ENCODE measurements at places on chromosomes 6 and 20. TPM values are rescaled to one million over a fixed set of nuclear protein-coding genes. Genes with fewer than 3 reads are reported as not detected.

MDFI gene
- total RNA-seq, result not detected

ADGRF1 gene
- not detected for total RNA-seq

OR12D3 gene
- total RNA-seq, result not detected

FOXA2 gene
- not detected for total RNA-seq

OPN5 gene
- total RNA-seq, result not detected

HSPA1L gene
- 0.35 TPM for total RNA-seq

GSTA3 gene
- total RNA-seq, result not detected

ADAM33 gene
- total RNA-seq, result 19.6 TPM

MCCD1 gene
- total RNA-seq, result not detected

KCNK17 gene
- total RNA-seq, result not detected

MACROD2 gene
- not detected for total RNA-seq

E2F1 gene
- 7.5 TPM for total RNA-seq

TINAG gene
- not detected for total RNA-seq

SAMD3 gene
- total RNA-seq, result 0.89 TPM

RIPPLY2 gene
- total RNA-seq, result not detected

FAM83C gene
- not detected for total RNA-seq

LINC00237 gene
- total RNA-seq, result not detected

RNF182 gene
- 3.9 TPM for total RNA-seq

TTK gene
- total RNA-seq, result 20.5 TPM

SYNGAP1 gene
- total RNA-seq, result 4.3 TPM

PDCD2 gene
- 99.1 TPM for total RNA-seq

DST gene
- total RNA-seq, result 127 TPM

PROKR2 gene
- not detected for total RNA-seq

KCNK16 gene
- total RNA-seq, result not detected

DLK2 gene
- 0.86 TPM for total RNA-seq

LCA5 gene
- 4.1 TPM for total RNA-seq

NKX2-2 gene
- not detected for total RNA-seq

GZF1 gene
- 7.8 TPM for total RNA-seq

GFOD1 gene
- total RNA-seq, result 1.7 TPM

KIAA1755 gene
- 2.8 TPM for total RNA-seq

MICB gene
- 26.2 TPM for total RNA-seq

TULP4 gene
- total RNA-seq, result 9.9 TPM

OR2H1 gene
- not detected for total RNA-seq

BPHL gene
- 21.6 TPM for total RNA-seq

PCSK2 gene
- total RNA-seq, result not detected

NQO2 gene
- 26.9 TPM for total RNA-seq

PRRT1 gene
- not detected for total RNA-seq

CRISP1 gene
- not detected for total RNA-seq

NKAIN4 gene
- total RNA-seq, result not detected

C6orf15 gene
- total RNA-seq, result not detected

CGA gene
- 4.6 TPM for total RNA-seq

NDUFAF5 gene
- total RNA-seq, result 28.0 TPM

RRAGD gene
- not detected for total RNA-seq

RAET1L gene
- not detected for total RNA-seq

PDE7B gene
- total RNA-seq, result 4.0 TPM

DSP gene
- total RNA-seq, result not detected

ADRM1 gene
- total RNA-seq, result 186 TPM

HRH3 gene
- not detected for total RNA-seq

ULBP2 gene
- 8.1 TPM for total RNA-seq
